CD4-positive, alpha-beta T cell treated with Interleukin-6 for 4 hours (primary cell): ENCODE measurements at places on chromosomes 1 and 21.

- DNase-seq, result peak; percentile 5
Measured at GRCh38 chr1:180778782-180779398, 133.8 kb upstream of the KIAA1614 start.

- peak; percentile 26 for DNase-seq
Measured at GRCh38 chr1:32464716-32465577, at the start of gene ZBTB8B. Gene ZBTB8B, plus strand, starts transcription at chr1:32465072. Its CDS starts 5,553 bp downstream, at chr1:32470625.

DNA sequence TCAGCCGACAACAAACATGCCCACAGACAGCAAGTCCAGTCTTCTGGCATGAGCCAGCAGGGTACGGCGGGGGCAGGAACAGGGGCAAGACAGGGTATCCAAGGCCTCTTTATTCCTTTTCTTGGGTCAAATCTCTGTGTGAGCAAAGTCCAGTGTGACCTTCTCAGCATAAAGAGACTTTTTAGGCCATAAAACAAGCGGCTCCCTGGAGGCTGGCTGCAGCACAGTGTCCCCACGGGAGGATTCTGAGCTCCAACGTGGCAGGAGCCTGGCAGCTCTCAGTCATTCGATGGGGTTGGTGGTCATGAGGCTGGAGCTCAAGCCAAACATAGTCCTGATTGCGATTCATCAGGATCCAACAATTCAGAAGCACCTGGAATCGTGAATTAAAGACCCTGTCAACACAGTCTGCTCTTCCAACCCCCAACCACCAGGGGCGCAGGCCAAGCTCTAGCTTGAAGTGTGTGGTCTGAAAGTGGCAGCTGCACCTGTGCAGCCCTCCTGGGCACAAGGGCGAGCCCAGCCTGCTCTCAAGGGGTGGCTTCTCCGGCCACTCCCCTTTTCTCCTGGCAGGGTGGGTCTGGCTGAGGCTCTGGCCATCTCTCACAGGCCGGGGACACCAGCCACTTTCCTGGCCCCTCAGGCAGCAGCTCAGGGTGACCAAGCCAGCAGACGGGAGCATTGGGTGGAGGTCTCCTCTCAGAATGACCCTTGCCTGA, 62.1 kb downstream of the SLC66A1 start:
- peak; percentile 36 for DNase-seq

GRCh38 chr21:38863291-38863690, 57.6 kb downstream of the ETS2 start:
- no peak for DNase-seq

GRCh38 chr1:21734526-21734925, 48.4 kb downstream of the USP48 start:
- DNase-seq, result no peak

GRCh38 chr21:42061195-42061985, 9.7 kb upstream of the UMODL1 start:
- peak; percentile 54 for DNase-seq

- DNase-seq, result no peak
Measured at GRCh38 chr1:80565406-80565805, 1235.3 kb upstream of the ADGRL2 start.

DNA sequence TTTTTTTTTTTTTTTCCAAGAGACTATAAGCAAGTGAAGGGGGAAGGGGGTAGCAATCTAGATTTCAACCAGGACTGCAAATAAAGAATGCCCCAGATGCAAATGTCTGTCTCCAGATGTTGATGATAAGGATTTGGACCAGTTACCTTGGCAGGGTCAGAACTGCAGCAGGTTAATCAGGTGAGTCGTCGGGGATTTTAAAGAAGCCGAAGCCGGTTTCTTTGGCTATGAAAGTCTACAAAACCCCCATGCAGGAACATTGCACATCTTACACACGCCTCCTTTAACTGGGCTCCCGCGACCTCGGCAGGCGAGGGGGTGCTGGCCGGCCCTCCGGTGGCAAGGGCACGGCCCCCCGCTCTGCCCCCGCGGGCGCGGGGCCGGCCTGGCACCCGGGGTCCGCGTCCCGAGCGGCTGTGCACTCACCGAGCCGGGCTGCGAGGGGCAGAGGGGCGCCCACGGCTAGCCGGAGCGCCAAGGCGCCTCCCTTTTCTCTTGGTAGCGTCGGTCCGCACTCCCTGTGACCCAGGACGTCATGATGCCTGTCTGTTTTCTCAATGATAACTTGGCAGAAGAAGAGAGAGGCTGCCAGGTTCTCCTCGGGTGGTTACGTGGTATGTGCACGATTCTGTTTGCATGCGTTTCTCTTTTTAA, 366.3 kb upstream of the ESRRG start:
- DNase-seq, result no peak

- DNase-seq, result no peak
Measured at GRCh38 chr1:212649020-212649419, 40.5 kb downstream of the ATF3 start.

GRCh38 chr1:193707271-193708021, 521.0 kb upstream of the B3GALT2 start:
- DNase-seq, result no peak

DNA sequence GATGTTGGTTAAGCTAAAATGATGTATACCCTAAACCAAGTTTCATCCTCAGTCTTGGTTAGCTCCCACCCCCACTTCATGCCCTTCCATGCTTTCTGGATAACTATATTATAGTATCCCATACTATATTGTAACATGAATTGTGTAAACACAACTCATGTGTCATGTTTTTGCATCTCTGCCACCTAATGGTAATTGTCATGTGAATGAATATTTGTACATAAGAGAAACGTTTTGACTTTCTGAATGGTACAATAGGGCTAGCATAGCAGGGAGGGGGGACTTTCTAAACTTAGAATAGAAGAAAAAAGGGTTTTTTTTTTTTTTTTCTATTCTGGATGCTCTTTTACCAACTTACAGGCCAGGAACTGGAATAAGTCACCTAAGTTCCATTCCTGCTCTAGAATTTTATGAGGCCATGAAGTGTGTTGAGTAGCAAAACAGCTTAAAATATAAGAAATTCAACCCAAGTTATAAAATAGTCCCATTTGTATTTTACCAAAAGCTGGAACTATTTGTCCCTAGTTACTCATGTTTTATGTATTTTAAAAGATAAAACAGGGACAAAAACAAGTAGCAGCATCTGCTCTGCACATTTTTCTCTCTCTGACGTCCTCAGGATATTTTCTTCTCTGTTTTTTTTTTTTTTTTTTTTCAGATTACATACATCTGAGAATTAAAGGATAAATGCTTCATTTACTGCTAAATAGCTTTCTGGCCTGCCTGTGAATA, 77.4 kb downstream of the HLX start:
- no peak for DNase-seq

GRCh38 chr1:11272832-11273594, at the start of gene UBIAD1:
Gene UBIAD1, plus strand, starts transcription at chr1:11273198. Its CDS starts 334 bp downstream, at chr1:11273532.
- peak; percentile 92 for DNase-seq

DNA sequence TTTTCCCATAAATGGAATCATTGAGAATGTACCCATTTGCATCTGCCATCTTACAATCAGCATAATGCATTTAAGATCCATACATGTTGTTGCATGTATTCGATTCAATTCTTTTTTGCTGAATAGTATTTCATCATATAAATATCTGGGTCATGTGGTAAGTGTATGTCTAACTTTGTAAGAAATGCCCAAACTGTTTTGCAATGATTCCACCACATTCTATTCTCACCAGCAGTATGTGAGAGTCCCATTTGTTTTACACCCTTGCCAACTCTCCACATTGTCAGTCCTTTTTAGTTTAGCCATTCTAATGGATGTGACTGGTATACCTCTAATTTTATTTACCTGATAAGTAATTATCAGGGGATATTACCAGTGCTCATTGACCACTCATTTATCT, 115.8 kb upstream of the PBX1 start:
- DNase-seq, result no peak

DNA sequence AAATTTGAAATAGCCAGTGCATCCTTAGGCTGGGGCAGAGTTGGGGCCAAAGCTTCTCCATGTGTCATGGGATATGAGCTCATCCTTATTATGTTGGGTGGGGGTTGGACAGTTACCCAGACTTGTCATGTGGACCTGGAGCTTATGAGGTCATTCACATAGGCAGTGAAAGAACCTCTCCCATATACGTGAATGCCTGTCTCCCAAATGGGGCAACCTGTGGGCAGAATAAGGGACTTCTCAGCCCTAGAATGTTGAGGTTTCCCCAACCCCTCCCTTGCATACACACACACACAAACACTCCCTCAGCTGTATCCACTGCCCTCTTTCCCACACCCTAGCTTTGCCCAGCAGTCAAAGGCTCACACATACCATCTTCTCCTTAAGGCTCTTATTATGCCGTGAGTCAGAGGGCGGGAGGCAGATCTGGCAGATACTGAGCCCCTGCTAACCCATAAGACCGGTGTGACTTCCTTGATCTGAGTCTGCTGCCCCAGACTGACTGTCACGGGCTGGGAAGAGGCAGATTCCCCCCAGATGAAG, 2.3 kb upstream of the IVL start:
- no peak for DNase-seq

DNA sequence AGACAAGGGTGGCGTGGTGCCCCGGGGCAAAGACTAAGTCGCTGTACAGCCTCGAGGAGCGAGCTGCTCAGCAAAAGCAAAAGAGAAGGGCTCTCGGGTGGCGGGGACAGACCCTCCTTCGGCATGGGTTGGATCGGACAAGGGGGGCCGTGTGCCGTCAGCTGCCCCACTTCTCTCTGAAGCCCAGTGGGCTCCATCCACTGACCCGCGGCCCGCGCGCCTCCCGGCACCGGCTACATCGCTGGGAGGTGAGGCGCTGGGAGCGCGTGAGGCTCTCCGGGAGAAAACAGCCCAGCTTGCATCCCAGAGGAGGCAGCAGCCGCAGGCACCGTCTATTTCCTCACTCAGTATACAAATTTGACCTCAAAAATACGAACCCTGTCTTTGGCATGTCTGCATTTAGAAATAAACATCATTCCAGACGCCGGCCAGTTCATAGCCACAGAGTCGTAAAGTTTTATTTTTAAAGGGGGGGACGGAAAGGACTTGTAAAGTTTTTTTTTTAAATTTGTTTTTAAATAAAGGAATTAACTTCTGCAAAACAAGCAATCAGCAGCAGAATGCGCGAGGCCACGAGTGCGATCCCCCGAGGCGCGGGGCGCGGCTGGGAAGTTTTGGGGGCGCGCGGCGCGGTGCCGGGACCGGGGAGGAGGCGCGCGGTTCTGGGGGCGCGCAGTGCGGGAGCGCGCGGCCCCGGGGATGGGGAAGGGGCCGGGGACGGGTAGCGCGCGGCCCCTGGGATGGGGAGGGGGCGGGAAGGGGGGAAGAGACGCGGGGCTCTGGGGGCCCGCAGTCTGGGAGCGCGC, 689 bp upstream of the GPR137B start:
- peak; percentile 6 for DNase-seq

- no peak for DNase-seq
Measured at GRCh38 chr1:237690656-237691055, 200.1 kb downstream of the ZP4 start.

GRCh38 chr1:181180407-181181031, 92.0 kb downstream of the IER5 start:
- no peak for DNase-seq

GRCh38 chr1:245923215-245923614, 583.9 kb downstream of the SMYD3 start:
- no peak for DNase-seq

DNA sequence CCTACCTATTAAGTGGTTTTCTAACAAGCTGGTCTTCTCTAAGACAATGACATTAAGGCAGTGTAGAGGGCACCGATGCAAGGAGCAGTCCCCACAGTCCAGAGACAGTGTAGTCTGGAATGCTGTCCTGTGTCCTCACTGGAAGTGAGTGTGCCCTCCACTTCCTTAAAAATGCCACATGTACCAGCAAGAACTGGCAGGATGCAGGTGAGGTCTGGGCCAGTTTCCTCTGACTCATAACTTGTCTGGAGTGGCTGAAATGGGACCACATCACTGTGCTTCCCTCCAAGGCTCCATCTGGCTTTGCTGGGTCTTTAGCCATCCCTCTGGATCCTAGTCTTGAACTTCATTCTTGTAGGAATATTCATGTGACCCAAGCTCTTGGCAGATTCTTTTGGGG, 170.5 kb upstream of the KIAA0040 start:
- no peak for DNase-seq

DNA sequence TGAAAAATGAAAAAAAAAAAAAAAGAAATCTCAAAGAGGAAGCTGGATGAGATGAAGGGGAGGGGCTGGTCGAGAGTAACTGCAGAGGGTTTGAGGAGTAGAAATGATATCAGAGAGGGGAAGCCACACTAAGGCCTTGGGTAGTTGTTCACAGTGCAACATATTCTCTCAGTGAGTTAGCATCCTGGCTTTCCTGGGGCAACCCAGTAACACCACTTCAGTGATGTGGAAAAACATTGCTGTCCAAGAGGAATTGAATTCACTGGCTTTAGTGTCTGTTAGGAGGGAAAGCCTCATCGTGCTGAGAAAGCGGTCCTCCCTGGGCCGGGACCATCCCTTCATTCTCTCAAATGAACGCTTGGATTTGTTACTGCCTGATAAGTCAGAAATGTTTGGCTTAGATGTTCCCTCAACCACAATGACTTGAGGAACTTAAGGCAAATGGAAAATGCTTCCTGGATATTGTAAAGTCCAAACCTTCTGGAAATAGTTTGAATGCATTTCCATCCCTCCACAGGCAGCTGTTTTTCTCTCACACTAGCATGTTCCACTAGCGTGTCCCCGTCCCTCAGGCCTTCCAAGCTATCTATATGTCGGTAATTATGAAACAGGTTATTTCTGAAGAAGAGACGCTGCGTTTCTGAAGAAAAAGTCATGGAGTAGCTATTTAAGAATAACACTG, 12.2 kb downstream of the TGFB2 start:
- DNase-seq, result no peak

GRCh38 chr1:238658763-238659162, 727.6 kb upstream of the CHRM3 start:
- no peak for DNase-seq

- DNase-seq, result no peak
Measured at GRCh38 chr1:211879475-211879874, 48.9 kb upstream of the LPGAT1 start.

- no peak for DNase-seq
Measured at GRCh38 chr1:240705579-240705978, 93.6 kb upstream of the GREM2 start.

DNA sequence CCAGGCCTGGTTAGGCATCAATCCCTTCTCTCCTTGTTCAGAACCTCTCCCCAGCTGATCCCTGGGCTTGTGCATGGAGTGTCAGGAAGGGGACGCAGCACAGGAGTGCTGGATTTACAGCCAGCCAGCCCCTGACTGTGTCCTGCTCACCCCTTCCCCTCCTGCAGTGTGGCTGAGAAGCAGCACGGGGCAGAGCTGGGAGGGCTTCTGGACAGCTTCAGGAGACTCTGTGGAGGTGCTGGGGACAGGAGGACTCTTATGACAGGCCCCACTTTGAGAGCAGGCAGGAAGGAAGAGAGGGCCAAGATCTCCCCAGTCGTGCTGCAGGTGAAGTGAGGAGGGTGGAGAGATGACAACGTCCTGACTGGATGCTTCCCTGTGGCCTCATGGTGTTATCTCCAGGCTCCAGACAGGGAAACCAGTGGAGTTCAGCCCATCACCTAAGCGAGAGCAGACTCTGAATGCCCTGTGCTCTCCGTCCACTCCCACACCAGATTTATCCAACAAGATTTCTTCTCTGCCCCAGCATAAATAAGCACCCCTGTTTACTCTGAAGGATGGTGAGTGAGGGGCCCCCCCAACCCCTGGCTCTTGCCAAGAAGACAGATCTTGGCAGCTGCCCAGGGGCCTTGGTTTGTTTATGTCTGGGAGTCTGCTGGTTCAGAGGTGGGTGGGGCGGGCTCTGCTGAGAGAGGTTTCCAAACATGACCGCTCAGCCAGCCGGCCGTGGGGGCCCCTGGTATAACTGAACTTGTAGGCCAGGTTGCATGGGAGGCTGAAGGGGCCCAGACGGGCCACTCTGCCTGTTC, 21.3 kb downstream of the TMCC2 start:
- DNase-seq, result no peak

GRCh38 chr1:7366286-7366954, 404.7 kb upstream of the VAMP3 start:
- no peak for DNase-seq
